ENCODE measurements at places on chromosomes 7 and 10. TPM values are rescaled to one million over a fixed set of nuclear protein-coding genes. Genes with fewer than 3 reads are reported as not detected.

- no peak for DNase-seq
These were observed 780 bp downstream of the PLEKHA8 start for GRCh38 chr7:30028749-30029635.

DNA sequence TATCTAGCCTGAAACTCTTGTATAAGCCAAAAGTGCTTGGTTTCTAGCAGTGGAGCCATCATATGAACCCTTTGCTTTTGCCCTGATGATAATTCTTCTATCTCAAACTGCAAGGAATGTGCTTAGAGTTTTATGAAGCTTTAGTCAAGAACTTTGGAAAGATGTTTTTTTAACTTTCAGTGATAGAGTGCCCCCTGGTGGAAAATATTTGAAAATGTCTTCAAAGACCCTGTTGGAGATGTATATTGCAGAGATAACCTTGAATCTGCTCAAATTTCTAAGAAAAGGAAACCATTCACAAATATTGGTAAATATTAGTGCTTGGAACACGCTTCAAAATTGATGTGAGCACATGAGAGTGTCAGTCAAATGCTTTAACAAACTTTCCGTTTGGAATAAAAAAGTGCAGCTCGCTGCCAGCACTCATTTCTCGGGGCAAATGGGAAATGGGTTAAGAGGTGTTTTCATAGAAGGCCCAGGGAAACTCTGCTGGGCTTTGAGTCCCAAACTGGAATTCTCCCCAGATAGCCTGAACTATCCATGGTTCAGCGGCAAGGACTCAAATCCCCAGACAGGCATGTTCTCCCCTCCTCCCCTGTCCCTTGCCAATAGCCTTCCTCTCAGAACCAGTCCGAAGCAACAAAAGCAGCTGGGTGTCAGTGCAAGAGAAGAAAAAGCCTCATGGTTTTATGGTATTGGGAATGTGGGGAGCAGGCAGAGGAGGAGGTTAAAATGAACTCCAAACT lies 129.3 kb downstream of the MYOF start:
- DNase-seq, result no peak

The ACTL6B gene
- polyA plus RNA-seq, result 0.19 TPM

DNA sequence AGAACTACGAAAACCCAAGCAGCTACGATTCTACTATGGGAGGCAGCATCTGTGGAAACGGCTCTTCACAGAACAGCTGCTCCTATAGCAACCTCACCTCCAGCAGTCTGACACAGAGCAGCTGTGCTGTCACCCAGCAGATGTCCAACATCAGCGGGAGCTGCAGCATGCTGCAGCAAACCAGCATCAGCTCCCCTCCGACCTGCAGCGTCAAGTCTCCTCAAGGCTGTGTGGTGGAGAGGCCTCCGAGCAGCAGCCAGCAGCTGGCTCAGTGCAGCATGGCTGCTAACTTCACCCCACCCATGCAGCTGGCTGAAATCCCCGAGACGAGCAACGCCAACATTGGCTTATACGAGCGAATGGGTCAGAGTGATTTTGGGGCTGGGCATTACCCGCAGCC lies 81.6 kb upstream of the SAMD8 start:
- peak; percentile 49 for DNase-seq

GRCh38 chr7:69335331-69335730 lies 262.9 kb upstream of the AUTS2 start:
- DNase-seq, result no peak

- DNase-seq, result no peak
These were observed 34.0 kb downstream of the PRKAR2B start for GRCh38 chr7:107078517-107078966.

DNA sequence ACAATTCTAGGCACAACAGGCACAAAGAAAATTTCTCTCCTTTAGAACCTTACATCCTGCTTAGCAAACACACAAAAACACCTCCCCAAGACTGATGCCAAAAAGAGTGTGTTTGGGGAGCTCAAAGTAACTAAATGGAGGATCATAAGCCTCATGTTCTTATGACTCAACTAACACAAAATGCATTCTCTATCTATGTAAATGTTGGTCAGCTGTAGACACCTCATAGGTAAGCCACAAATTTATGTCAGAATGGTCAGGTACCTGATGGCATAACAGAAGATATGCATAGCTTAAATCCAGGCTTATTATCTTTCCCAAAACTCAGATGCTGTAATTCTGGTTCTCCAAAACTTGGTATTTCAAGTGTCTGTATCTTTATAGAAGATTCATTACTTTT lies 315.1 kb downstream of the C7orf25 start:
- DNase-seq, result no peak

GRCh38 chr10:3122486-3123205 lies 49.9 kb downstream of the PITRM1 start:
- no peak for DNase-seq

DNA sequence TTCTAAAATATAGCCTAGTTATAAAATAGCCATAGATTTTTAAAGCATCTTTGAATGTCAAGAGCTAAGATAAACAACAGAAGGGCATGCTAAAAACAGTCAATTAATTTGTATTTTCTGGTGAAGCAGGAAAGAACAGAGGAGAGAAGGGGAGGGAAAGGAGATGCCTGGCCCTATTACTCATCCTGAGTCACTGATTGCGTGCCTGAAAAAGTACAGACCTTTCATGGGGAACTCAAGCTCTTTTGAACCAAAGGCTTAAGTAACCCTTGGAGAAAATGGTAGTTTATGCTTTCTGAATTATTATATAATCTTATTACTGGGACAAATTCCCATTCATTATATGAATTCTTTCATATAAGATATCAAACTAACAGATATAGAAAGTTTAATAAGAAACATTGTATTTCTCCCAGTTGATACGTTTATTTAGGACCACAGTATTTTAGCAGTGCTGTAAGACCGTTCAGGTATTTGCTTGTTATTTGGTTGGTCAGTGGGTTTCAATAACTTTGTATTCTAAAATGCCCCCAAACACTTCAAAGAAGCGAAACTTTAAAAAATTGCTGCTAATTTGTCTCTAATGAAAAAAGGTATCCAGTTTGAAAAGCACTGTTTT lies 151.3 kb downstream of the HGF start:
- no peak for DNase-seq

- DNase-seq, result no peak
These were observed 85.3 kb downstream of the LYZL1 start for GRCh38 chr10:29374162-29374561.

- DNase-seq, result no peak
These were observed 3.3 kb upstream of the MAT1A start for GRCh38 chr10:80292607-80293239.

The ZCCHC24 gene
- polyA plus RNA-seq, result 98.2 TPM

DNA sequence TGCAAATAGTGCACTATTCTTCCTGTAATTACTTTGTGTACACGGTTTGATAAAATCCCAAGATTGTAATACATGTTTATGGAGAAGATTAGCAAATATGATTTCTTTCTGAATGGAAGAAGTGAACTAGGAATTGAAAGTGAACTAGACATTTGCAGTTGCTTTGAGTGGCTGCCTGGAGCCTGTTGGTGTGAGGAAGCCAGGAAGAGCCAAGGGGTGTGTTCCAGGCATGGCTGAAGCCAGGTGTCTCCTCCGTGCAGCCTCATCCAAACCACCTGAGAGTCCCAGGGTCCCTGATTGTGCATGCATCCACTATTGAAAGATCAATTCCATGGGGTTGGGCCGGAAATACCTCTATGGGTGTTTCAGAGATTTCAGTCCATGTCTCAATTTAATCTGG lies 253.1 kb upstream of the SHH start:
- DNase-seq, result no peak

DNA sequence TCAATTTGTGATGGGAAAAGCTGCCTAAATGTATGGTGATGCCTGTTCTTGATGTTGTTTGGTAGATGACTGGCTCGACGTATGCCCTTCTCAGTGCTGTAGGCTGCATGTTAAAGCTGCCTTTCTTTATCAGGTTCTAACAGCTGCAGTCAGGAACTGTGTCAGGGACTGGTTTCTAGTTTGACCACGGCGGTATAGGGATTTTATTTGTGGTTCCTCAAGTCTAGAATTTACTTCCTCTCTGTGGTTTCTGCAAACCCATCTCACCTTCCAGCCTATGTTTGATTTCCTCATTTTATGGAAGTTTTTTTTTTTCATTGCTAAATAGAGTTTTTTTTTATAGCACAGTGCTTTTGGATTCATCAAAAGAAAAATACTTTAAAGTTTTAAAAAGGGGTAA lies 26.5 kb downstream of the LMTK2 start:
- no peak for DNase-seq

DNA sequence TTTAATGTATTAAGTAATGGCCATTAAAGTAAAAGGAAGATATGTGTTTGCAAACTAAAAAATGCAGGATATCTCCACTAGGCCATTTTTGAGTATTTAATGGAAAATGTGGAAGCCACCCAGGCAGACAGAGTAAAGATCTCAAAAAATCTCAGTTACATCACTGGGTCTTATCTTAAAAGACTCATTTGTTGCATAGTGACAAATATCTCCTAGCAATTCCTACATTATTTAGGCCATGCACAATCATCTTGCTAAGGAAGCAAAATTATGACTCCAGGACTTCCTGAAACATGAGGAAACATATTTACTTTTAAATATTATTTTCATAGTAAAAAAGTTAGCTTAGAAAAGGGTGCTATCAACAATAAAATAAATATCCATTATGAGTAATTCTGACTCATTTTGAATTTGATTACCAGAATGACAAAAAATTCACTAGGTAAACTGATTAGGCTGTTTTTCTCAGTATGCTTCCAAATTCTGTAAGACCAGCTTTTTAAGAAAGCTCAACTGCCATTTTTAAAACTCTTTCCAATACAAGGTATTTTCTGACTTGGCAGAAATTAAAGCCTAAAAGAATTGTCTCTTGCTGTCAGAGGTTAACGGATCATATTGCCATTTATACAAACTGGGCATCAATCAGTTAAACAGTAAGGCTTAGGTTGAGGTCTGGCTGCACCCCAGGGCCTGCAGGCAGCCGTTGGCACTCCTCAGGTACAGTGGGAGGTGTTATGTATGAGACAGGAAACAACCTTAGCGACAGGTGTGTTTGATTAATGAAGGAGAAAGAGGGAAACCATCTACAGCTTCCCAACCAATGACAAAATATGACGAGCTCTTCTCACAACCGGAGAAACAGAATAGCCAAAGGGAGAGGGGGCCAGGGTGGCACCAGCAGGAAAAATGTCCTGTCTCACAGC lies 31.8 kb downstream of the PCLO start:
- DNase-seq, result no peak

All from urinary bladder (tissue), 4 donors.